ENCODE measurements at places on chromosomes 3 and 15. TPM values are rescaled to one million over a fixed set of nuclear protein-coding genes. Genes with fewer than 3 reads are reported as not detected.

GTF2A2 gene
- polyA plus RNA-seq, result 229 TPM

KCTD6 gene
- 9.8 TPM for polyA plus RNA-seq

FYCO1 gene
- 68.3 TPM for polyA plus RNA-seq

AGTR1 gene
- 11.4 TPM for polyA plus RNA-seq

CFAP91 gene
- polyA plus RNA-seq, result 0.13 TPM

RBM5 gene
- polyA plus RNA-seq, result 31.1 TPM

PPARG gene
- polyA plus RNA-seq, result 3.1 TPM

DNA sequence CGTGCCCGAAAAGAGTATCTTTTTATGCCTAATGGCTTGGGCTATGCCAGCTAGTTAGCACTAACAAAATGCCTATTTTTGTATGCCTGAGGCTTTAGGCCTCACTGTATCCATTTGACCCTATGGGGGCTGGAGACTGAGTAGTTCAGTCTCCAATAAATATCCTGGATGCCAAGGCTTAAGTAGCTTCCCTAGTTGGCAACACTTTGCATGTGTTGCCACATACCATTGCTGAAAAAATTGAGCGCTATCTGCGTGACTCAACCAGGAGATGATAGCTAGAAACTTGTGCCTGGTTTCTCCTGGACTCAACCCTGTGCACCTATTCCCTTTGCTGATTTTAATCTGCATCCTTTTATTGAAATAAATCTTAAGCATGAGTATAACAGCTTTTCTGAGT is 58.4 kb upstream of the ATP2C1 start:
- no peak for DNase-seq

- DNase-seq, result no peak
Observed at GRCh38 chr3:63364910-63365309, 86.8 kb downstream of the SYNPR start.

GRCh38 chr3:67083277-67083676 is 85.2 kb downstream of the KBTBD8 start:
- no peak for DNase-seq

DNA sequence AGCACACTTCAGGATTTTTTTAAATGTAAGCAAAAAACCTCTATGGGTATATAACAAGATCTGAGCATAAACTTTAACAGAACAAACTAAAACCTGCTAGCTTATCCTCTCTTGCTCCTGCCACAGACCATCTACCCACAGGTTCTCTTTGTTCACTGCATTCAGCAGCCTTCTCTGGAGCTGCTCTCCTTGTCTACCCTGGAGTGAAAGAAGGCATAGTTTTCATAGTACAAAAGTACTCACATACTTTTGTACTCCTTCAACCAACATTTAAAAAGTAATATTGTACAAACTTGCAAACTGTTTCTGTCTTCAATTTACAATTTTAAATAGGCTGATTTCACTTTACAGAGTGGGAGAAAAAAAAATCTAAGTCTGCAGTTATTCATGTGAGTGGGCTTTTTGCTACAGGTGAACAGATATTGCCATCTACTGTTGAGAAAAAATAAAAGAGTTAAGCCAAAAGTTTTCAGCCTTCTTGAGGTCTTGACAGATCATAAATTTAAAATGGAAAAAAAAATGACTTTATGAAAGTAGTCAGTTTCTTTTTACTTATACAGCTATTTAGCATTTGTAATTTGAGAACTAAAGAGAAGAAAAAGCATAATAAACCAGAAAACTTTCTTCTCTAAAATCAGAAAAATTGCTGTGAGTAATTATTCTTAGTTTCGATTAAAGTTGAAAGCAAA is 20.4 kb downstream of the TERC start:
- DNase-seq, result no peak

DNA sequence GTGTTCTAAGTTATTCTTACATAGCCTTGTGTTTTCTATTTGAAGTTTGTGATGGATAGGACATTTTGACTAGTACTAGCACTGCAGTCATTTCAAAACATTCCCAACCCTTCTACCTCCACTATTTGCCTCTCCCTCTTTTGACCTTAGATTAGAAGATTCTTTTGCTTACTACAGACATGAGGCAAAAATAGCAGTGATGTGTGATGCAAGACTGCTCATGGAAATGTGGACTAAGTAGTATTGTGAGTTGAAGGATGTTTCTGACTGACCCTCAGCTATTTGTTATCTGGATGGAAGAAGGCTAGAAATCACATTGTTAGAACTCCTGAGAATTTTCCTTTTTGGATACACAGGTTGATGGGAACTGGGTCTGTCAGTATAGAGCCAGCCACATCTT is 45.9 kb downstream of the ATP2C1 start:
- no peak for DNase-seq

- DNase-seq, result no peak
Observed at GRCh38 chr15:70219256-70219895, 121.7 kb upstream of the TLE3 start.

DNA sequence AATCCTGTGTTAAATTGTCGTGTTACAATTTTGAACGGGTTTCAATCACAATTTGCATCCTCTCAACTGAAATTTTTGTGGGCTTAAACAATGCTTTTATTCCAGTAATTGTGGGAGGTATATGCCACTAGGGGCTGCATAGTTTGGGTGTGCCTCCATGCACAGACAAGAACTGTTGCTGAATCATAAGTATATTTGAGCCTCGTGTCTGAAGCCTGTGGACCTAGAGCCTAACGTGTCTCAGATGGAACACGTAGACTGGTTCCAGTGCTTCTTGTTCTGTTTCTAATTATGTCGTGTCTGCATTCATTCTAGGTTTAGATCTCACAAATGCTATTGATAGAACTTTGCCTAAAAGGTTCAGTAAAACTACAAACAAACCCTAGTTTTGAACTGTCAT is 363.4 kb downstream of the RBMS3 start:
- no peak for DNase-seq

DNA sequence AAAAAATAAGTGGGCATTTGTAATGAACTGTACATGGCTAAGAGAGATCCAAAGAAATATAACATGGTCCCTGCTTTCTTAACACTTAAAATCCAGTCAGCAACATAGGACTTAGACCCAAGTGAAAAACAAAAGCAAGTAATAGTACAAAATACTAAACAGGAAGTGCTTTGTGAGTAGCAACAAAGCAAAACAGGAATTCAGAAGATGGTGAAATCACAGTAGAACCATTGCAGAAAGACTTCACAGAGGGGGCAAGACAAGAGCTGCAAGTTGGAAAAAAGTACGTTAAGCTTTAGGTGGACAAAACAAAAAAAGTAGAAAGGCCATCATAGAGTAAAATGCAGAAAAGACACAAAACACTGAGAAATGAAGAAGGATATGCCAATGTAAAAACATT is 116.0 kb downstream of the TBC1D5 start:
- DNase-seq, result no peak

- DNase-seq, result no peak
Observed at GRCh38 chr15:58114388-58114787, 23.8 kb upstream of the AQP9 start.

DNA sequence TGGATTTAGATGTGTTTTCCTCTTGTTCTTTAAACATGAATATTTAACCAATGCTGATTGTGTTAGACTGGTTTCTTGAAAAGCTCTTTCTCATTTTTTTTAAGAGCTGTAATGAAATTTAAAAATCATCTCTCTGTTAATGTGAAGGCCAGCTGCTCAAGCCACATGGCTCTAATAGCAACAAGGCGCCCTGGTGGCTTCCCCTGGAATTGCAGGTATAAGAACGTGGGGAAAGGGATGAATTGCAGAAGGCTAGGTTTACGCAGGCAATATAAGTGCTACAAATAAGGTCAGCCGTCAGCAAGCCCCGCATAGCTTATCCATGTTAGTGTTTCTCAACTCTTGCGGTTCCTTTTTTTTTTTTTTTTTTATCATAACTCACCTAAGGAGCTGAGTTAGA is 108.5 kb downstream of the SAMMSON start:
- no peak for DNase-seq

GRCh38 chr3:134852132-134852531 is 57.1 kb downstream of the EPHB1 start:
- DNase-seq, result no peak

DNA sequence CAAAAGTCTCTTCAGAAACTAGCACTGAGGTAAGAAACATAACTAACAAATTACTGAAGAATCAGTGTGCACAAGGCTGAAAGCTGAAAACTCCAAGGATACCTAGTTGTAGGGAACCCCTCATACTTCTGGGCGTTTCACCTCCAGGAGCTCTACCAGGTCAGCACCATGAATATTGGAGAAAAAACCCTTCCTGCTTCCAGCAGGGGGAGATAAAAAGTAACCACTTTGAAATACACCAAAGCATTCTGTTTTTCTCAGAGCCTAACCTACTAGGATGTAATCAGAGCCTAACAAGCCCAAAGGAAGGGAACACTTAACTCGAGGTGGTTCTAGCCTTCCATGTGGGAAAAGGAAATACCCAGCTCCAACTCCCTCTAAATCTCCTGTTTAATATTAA is 175.8 kb upstream of the MME start:
- DNase-seq, result no peak

GRCh38 chr15:68410466-68411342 is 21.3 kb downstream of the ITGA11 start:
- DNase-seq, result no peak

DNA sequence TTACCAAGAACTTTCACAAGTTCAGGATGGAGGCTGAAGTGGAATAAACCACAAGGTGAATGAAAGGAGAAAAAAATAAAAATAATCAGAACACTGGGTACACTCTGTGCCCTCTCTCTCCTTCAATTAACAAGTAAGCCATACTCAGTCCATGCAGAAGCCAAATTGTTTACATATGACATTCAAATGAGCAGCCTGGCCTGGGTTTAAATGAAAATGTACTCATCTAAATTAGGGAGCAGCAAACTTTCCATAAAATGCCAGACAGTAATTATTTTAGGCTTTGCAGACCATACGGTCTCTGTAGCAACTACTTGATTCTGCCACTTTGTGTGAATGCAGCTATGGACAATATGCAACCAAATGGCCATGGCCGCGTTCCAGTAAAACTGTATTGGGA is 376.6 kb downstream of the MAGI1 start:
- DNase-seq, result no peak

DNA sequence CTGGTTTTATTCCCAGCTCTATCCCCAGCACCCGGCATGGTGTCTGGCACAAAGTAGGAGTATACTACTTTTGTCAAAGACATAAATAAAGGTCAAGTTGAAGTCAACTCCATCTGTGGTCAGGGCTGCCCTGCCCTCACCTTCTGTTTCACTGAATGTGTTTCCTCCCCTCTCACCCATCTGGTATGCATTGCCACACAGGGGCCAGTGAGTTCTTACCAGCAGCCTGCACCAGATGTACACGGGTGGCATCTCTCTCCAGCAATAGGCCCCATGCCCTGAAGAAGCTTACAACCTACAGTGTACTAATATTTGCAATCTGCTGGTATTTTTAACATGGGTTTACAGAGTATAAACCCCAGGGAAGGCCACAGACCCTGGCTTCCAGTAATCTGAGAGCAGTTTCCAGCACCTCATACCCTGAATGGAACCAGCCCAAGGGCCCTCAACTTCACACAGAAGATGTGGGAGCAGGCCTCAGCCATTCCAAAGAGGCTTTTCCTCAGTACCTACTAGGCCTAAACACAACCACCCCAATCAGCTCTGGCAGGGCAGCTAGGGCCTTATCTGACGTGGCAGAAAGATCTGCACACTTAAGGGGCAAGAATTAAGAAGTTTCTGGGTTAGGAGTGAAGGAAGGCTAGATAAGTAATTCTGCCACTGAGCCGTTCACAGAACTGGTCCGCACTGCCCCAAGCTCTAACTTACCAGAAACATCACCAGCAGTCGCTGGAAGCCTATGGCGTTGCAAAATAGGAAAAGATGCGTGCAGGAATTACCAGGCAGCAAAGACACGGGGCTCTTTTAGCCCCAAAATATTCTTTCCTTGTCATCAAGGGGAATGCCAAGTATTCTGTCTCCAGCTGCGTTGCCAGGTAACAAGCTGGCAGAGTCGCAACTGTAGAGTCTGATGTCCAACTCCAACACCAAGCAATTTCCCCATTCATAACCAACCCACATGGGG is 2.1 kb downstream of the IDH2 start:
- DNase-seq, result peak; percentile 73

- DNase-seq, result no peak
Observed at GRCh38 chr15:62962101-62962995, 80.2 kb upstream of the TPM1 start.

- peak; percentile 61 for DNase-seq
Observed at GRCh38 chr3:99817047-99817436, 620 bp upstream of the CMSS1 start.

DNA sequence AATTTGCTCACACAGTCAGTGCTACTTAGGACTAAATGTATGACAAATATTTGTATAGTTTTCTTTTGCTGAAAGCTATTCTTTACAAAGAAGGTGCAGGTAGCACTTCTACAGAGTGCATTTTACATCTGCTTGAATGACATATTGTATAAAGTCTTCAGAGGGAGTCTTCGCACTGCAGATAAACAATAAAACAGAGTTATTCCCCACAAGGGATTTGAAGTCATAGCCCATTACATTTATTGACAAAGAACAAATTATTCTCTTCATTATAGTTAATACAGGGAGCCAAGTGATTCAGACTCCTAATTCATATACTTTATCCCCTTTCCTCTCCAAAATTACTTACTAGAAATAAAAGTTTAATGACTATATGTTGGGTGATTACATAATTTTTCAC is 529.7 kb downstream of the EDEM1 start:
- DNase-seq, result no peak

DNA sequence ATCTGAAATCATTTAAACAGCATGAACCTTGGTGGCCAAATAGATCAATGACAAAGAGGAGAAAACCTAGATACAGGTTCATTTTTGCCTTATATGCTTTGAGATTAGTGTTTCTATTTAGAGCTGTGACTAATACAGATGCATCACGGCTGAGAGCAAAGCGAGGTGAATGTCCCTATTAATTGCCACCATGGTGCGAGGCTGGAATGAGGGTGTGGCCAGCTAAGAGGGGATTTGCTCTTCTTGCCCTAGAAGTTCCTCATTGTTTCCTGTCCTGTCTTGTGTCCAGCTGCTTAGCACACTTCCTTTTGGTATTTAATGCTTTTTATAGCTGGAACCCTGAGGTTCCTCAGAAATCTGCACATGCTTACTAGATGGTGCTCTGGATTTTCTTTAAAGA is 339.1 kb upstream of the RGMA start:
- no peak for DNase-seq

GRCh38 chr15:35126236-35126635 is 41.1 kb upstream of the NANOGP8 start:
- DNase-seq, result no peak

All from psoas muscle (tissue), 8 donors.